Stimulated activated CD8-positive, alpha-beta memory T cell treated with anti-CD3 and anti-CD28 coated beads, Interleukin-4, amount 100 ng/mL, for 24 hours (primary cell): ENCODE measurements at places on chromosomes 12 and 14.

GRCh38 chr12:43848786-43849185 lies 12.9 kb downstream of the TMEM117 start:
- no peak for DNase-seq

- no peak for DNase-seq
Measured at GRCh38 chr12:104692557-104693218, 235.9 kb downstream of the CHST11 start.

DNA sequence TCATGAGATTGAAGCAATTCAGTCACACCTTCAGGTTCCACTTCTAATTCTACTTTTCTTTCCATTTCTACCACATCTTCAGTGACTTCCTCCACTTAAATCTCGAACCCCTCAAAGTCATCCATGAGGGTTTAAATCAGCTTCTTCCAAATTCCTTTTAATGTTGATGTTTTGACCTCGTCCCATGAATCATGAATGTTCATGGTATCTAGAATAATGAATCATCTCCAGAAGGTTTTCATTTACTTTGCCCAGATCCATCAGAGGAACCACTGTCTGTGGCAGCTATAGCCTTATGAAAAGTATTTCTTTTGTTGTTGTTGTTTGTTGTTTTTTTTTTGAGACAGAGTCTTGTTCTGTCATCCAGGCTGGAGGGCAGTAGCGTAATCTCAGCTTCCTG lies 7.6 kb downstream of the RXYLT1 start:
- DNase-seq: no peak

DNA sequence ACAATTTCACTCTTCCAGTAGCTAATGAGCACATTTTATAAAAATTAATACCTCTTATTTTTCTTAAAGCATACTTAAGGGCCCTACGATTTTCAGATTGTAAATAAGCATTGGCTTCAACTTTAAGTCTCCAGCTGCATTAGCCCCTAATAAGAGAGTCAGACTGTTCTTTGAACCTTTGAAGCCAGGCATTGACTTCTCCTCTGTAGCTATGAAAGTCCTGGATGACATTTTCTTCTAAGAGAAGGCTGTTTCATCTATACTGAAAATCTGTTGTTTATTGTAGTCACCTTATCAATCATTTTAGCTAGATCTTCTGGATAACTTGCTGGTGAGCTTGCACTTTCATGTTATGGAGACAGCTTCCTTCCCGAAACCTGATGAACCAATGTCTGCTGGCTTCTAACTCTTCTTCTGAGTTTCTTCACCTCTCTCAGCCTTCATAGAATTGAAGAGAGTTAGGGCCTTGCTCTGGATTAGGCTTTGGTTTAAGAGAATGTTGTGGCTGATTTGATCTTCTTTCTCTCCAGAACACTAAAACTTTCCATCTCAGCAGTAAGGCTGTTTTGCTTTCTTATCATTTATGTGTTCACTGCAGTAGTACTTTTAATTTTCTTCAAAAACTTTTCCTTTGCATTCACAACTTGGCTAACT lies 377.1 kb upstream of the RGS6 start:
- DNase-seq: no peak

DNA sequence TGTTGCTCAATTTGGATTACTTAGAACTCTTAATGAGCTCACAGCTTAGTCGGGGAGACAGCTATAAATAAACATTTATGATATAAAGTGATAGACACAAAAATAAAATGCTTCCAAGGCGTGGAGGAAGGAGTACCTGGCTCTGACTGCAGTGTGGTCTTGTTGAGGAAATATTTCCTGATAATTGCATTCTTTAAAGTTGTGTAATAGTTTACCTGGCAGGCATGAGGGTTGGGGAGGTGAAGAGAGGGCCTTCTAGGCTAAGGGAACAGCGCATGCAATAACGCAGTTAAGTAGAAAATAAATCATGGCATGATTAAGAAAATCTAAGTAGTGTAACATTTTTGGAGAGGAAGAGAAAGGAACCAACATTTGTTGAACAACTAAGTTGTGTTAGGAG lies 260.5 kb upstream of the ATP2B1 start:
- DNase-seq: no peak

- no peak for DNase-seq
Measured at GRCh38 chr14:81068176-81068782, 112.9 kb downstream of the TSHR start.

- no peak for DNase-seq
Measured at GRCh38 chr14:31712244-31713127, 151.3 kb downstream of the NUBPL start.

- DNase-seq: no peak
Measured at GRCh38 chr14:69749956-69750355, 17.0 kb upstream of the SRSF5 start.

GRCh38 chr12:46535907-46536306 lies 163.3 kb upstream of the SLC38A2 start:
- DNase-seq: no peak

DNA sequence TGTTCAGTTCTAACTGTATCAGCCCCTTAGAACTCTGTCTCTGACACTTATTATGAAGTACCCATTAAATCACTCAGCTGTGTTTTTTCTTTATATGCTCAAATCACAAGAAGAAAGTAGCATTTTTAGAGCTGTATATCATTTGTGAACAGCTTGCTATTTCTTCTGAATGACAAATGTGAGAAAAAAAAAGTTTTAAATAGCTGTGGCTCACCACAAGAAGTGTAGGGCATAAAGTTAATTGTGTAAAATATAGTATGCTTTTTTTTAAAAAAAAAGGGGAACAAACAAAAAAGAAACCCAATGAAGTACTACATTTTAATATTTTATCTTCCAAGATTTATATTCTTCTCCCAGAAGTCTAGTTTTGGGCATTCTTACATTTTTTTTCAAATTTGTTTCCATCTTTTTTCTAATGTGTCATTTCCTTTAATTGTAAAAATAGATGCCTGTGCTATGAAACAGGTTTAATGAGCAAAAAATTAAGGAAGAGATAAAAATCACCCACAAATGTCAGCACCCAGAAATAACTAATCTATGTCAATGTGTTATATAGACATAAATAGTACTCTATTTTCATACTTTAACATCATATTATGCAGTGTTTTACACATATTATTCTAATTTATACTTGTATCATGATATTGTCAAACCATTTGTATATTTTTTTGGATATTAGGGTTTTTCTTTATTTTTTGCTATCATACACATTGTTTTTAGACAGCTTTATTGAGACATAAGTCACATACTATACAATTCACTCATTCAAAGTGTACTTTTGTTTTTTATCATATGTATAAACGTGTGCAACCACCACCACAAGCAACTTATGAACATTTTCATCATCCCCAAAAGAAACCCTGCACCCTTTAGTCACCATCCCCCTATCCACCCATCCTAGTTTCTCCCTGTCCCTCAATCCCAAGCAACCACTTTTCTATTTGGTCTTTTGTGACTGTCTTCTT lies 22.4 kb upstream of the LRRK2 start:
- no peak for DNase-seq

DNA sequence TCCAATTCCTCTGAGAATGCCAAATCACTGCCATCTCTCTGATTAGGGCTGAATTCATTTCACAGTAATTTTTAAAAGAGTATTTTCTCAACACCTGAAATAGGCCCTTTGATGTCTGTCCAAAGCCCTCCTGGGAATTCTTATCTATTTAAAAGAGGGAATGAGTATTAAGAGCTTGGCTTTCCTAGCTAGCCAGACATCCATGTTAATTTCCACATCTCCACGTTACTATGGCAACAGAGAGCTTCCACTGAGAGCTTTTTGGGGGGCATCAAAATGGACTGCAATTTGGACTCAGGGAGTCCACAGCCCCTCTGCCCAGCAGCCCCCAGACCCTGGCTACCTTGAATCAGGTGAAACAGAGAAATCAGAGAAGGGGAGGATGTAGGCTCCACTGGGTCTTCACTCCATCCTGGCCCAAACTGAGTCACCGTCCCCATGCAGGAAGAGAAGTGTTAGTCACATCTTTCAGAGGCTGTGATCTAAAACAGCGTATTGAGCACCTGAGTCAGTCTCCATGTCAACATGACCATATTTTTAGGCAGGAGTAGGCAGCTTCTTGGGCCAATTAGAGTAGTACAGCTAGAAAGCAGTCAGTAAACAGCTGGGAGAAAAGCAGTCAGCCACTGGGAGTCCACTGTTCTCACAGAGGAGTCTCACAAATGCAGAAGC lies 7.0 kb upstream of the FICD start:
- DNase-seq: no peak

DNA sequence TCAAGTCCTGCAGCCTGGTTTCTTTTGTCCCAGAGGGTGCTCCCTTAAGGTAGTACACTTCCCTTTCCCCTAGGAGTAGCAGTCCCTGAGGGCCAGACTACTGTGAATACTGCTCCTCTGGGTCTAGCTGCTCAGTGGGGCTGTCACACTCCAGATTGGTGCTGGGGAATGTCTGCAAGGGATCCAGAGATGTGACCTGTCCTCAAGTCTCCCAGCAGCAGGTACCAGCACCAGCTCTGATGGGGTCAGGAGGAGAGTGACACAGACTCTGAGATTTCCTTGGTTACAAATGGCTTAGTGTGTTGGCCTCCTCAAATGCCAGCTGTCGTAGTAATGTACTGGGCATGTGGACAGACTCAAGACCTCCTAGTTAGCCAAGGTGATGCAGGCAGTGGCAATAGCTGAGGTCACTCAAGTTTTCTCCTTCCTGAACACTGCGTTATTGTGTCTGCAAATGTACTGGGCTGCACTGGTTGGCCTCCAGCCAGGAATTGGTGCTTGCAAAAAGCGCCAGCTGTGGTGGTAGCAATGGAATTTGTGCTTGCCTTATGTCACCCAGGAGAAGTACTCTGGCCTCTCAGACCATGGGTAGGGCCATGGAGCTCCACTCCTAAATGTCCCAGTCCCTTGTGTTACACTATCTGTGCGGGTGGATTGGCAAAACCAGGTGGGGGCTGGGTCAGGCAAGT lies 36.4 kb upstream of the AEBP2 start:
- DNase-seq: no peak

DNA sequence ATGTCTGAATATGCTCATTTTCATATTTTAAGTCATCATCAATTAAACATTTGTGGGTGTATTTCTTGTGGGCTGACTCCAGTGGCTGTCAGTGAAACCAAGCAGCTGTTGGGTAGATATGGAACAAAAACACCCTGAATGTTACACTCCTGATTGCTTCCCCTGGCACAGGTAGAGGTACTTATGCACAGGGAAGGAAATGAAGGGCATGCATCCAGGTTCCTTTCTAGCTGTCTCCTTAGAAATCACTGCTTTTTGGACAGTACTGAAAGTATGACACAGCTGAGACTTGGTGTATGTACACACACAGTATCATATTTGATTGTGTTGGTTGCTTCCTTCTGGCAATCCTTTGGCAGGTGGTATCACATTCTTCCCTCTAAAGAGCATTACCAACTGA lies 1006.7 kb downstream of the DIO2 start:
- DNase-seq: no peak

- peak; percentile 35 for DNase-seq
Measured at GRCh38 chr12:49580572-49581535, 12.9 kb upstream of the MCRS1 start.

DNA sequence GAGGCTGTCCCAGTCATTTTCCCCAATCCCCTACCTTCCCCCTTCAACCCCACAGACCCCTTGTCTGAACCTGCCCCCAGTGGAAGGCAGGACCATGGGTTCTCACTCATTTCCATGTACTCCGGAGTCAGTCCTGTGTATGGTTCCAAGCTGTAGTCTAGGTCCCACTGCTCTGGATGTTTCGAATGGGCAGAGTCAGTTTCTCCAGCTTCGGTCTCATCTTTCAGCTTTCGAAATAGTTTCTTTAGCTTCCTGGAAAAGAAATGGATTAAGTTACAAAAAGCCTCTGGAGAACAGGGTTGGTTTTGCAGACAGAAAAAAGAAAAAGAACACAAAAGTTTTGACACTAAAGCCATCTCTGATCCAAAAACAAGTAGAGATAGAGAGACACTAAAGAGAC lies 167.5 kb downstream of the NTF3 start:
- no peak for DNase-seq
